ENCODE measurements at places on chromosomes 5 and 9.

GRCh38 chr5:75277463-75277862, 40.8 kb upstream of the ANKRD31 start:
- no peak for DNase-seq

GRCh38 chr5:26482076-26482809, 556.1 kb downstream of the CDH9 start:
- no peak for DNase-seq

GRCh38 chr5:138503487-138504270, 38.4 kb downstream of the EGR1 start:
- no peak for DNase-seq

GRCh38 chr5:66363097-66363496, 219.0 kb downstream of the SREK1 start:
- no peak for DNase-seq

DNA sequence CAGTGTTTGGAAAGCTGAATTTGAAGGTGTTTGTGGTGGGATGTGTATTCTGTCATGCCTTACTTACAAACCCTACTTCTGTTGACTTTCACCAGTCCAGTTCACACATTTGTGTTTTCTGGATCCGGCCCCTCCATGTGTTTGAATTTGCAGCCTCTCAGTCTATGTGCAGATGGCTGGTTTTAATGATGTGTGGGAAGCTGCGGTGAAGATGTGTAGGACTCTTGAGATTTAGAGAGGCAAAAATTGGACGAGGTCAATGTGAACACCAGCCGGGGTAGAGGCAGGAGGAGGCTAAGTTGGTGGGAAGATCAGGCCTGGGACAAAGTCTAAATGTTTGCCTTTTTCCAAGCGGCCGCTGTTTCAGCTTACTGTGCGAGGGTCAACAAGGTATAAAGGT, 115.4 kb upstream of the KLF9 start:
- DNase-seq = no peak

DNA sequence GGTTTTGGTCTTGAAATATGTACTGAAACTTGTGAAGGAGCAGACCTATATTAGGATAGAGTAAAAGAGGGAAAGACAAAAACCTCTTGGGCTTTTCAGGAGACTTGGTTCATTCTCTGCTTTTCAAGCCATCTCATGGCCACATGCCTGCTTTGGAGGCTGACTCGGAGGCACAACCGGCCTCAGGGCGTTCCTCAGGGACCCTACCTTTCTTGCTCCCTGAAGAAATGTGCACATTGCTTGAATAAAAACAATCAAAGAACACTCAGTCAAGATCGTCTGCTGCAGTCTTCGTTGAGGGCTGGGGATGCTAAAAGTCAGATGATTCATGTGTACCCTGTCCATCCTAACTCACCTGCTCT, 994 bp downstream of the IRGM start:
- no peak for DNase-seq

DNA sequence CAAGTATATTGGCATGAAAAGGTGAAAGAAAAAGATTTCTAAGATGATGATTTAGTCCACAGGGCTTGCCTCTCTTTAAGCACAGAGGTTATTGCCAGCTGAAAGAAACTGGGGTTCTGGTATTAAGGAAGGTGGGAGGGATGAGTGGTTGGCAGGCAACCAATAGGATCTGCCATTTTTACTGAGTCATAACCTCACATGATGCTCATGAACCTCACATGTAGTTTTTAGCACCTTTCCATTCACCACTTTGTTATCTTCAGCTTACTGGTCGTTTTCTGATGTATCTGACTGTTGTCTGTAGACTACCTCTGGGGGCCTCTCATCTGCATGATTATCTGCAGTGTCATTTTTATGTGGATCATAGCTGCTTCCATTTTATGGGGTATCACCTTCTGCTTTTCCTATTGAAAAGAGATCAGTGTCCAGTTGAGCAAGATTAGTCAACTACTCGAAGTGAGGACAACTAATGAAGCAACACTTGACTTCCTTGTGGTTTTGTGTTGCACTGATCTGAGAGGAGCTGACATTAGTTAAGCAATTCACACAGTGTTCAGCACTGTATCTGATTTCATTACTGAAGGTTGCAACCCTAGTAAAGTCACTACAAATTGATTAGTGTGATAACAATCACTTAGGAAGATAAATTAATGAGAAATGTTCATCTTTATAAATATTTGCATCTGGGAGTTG, 186.3 kb downstream of the SGCD start:
- no peak for DNase-seq

DNA sequence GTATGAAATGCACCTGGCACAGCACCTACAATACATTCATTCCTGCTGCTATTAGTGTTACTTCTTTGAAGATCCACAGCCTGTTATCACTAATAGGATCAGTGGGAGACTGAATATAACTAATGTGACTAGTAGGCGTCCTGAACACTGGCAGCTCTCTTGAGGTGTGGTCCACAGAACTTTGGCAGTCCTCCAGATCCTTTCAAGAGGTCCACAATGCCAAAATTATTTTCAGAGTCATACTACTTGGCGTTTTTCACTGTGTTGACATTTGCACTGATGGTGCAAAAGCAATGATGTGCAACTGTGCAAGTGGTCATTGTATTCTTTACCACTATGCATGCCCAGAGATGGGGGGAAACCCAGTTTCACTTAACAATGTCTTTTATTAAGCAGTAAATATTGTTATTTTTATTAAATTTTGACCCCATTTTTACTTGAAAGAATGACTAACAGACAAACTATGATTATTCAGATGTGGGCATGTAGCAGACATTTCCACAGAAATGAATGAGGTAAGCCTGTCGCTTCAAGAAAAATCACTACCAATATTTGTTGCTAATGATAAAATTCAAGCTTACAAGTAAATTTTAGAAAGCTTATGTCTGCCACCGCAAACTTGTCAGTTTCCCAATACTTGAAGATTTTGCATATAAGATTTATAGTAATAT, 48.9 kb downstream of the ADRB2 start:
- DNase-seq = no peak

Measured in AG04449 (cell line).